ENCODE measurements at places on chromosomes 5 and 9.

GRCh38 chr9:135123773-135124134 lies 36.3 kb downstream of the OLFM1 start:
- no peak for DNase-seq

DNA sequence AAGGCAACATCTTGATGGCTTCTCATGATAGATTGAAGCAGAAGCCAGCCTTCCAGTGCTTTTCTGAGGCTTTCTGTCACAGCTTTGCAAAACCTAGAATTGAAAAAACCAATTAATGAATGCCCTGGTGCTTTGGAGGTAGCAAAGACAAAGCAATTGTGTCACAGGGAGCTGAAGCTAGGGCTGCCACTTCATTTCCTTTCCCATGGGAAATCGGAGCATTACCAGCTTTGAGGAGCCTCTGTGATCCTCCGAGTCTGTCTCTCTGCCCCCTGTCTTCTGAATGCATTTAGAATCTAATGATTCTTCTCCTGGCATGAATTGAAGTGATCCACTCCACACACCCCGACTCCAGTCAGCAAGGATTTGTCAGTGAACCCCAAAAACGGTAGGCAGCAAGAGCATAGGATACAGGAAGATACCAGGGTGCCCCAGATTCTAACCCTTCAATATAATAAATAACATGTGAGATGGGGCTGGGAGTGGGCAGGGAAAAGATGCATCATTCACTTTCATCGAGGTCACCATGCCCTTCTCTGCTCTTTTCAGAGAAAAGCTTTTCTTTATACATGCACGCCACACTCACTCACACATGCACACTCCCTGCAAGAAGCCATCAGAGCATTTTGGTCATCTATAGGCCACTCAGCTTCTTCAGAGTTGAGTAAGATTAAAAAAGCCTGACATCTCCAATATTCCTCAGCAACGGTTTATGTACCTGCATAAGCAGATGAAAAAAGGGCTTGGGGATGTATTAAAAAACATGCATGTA lies 247.7 kb upstream of the ZNF462 start:
- no peak for DNase-seq

DNA sequence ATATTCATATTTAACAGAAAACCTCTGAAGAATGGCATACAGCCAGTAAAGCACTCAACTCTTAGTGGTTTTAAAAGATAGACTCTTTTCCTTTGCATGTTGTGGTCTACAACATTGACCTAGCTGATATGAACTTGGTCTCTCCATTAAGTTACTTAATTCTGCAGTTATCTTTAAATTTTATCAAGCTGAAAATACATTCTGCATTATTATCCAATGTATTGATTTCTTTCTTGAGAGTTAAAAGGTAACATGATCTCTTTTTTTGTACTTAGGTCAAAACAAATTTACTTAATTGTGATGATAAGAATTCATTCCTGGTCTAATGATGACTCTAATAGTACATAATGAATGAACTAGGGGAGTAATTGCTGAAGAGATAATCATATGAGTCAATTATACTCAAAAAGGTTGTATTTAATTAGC lies 132.9 kb downstream of the STARD4 start:
- no peak for DNase-seq

- DNase-seq, result no peak
Measured at GRCh38 chr9:133750982-133751649, 13.0 kb upstream of the SARDH start.

DNA sequence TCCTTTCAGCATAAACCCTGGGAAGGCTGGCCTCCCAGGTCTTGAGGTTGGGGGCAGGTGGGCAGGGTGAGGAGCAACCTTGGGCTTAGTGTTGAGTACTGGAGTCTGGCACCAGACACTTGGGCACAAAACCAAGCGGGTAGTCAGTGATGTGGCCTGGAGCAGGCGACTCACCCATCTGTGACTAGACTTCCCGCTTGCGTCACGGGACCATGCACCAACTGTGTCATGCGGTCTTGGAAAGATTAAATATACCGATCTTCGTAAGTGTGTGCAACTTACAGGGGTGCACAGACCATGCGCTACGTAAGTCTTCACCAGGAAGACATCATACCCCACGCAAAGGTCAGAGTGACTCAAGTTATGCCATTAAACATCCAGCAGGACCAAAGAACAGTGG lies 304.4 kb upstream of the IRX4 start:
- DNase-seq, result no peak

DNA sequence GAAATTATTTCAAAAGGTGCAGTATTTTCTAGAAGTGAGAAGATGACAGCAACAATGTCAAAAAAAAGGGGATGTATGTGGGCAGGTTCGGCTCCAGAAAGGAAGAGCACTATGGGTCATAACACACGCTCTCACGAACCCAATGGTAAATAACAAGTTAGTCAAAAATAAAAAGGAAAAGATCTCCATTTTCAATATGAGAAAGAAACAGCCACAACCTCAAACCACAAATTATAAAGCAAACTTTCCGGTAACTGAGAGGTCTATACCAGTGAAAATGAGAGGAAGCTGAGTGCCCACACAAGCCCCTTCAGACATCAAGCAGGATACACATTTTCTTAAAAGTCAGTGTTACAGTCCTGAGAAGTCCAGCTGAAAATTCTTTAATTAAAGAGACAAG lies 398.5 kb upstream of the RPS23 start:
- DNase-seq, result no peak

DNA sequence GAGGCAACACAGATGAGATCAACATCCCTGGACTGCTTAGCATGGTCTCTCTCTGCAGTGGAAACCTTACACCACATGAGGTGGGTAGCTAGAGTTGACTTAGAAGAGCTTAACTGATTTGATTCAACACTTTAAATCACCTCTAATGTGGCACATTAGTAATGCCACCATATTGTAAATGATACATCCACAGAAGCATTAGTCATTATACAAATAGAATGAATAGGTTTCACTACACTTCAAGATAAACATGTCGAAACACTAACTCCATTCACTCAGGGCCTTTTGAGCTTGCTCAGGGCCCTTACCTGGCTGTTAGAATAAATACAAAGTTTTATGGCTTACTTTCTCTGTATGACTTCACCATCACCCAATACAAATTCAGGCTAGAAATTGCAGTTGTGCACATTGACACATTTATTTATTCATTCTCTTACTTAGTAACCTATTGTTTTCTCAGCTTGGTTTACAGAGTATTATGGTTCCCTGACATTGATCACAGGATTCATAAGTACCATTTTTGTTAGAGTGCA lies 9.3 kb upstream of the SMAD5 start:
- no peak for DNase-seq

- DNase-seq, result no peak
Measured at GRCh38 chr9:99222416-99223270, 561 bp downstream of the SEC61B start.

DNA sequence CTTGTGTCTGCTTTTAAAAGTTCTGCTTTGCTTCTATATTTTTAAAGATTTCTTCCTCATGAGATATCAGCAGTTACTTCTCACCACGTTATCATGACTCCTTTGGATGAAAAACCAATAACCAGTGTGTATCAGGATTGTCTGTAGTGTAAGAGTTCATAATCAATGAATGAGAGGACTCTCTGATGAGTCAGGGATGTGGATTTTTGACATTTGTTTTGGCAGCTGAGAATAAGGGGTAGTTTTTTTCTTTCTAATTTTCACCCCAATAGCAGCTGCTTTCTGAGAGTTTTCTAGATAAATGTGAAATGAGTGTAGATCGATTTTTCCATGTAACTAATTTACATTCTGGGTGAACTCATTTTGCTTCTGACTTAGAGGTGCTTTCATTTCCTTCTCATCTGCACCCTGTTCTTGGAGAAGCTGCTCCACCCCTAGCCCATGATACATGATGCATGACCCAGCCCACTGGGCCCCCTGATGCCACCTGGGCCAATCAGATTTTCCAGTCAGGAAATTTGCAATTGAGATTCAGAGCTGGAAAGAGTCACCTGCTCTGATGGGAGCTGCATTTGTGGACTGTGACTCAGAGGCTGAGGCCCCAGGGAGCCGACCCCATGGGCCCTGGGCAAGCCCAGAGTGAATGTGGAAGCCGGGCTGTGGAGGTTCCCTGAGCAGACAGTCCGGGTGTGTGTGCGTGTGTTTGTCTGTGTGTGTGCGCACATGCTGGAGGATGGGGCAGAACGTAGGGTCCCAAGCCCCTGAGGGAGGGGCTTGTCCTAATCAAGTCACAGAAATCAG lies 159.3 kb downstream of the RGS3 start:
- no peak for DNase-seq

DNA sequence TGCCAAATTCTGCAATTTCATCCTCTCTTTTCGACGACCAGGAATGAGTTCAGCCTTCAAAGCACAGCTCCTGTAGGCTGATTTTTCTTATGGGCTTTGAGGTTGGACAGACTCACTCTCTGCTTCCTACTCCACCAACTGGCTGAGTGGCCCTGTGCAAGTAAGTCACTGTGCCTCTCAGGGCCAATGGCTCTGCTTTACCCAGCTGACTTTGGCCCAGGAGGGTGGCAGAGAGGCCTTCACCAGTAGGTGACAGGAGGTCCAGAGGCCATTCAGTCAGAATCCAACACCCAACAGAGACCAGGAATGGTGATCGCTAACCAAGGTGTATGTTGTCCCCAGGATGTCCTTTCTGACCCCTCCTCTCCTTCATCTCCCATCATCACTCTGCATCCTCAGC lies 49.5 kb upstream of the ALDH1B1 start:
- no peak for DNase-seq

- peak; percentile 76 for DNase-seq
Measured at GRCh38 chr5:43065948-43066798, 26.1 kb upstream of the ANXA2R start.

DNA sequence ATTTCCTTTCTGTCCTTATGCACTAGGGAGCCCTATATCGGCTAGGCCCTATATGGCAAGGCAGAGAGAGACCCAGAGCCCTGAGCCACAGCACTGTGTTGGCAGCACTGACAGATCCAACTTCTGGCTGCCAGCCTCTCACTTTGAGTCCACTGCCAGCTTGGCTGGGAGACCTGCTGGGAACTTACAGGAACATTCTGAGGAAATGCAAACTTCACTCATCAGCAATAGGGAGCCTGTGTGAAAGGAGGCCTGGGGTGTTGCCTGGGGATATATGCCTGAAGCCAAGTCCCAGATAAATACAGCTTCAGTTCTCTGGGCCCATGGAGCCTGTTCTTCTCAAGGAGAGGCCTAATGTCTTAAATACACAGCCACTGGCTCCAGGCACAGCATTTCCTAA lies 78.0 kb downstream of the ADRB2 start:
- no peak for DNase-seq

GRCh38 chr5:145407300-145408047 lies 427.7 kb downstream of the PRELID2 start:
- no peak for DNase-seq

DNA sequence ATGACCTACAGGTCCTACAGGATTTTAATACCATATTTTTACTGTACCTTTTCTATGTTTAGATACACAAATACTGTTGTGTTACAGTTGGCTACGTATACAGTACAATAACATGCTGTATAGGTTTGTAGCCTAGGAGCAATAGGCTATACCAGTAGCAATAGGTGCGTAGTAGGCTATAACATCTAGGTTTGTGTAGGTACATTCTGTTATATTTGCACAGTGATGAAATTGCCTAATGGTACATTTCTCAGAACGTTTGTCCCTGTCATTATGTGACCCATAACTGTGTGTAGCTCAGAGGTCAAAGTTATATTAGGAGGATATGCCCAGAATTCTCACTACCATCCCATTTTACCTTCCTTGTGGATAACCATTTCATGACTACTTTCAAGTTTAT lies 59.7 kb downstream of the NIPBL start:
- DNase-seq, result no peak

DNA sequence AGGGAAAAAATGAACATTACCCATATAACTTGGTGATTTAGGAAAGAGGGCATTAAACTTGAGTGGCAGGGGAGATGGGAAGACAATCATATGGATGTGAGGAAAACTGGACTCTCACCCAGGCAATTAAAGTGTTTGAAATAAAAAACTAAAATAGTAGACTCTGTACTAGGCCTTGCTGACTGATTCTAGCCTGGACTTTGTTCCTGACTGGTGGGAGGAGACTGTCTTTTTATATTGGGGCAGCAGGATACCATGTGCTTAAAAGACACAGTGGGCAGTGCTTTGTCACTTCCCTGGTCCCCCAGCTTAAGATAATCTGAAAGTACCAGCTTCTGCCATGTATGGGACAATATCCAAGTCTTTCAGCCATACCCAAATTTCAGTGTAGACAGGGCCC lies 107.0 kb downstream of the ACTL7B start:
- DNase-seq, result no peak

DNA sequence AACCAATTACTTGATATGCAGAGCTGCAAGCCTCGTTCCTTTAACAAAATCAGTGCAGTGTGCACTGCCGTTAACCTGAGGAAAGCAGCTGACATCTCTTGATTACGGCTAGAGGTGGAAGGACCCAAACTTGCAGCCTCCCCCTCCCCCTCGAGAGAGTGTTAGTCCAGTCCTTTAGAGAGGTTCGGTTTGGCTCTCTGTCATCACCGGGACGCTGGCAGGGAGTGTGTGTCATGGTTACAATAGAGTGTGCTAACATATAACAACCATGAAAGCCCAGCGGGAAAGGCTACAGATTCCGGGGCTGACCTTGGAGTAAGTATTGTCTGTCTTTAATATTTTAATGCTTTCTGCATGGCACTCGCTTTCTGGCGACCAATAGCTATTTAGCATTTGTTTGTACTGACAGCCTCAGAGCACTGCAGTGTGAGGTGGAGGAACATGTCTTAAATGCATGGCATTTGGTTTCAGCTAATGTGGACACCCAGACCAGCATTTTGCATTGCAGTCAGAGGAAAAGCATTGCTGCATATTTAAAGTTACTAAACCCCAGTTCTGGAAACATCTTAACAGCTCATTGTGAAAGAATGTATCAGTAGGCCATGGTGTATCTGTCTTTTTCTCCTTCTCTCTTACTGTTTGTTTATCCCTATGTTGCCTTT lies 237.5 kb downstream of the CD180 start:
- DNase-seq, result no peak

- no peak for DNase-seq
Measured at GRCh38 chr9:112378328-112379176, 1.4 kb upstream of the HSDL2 start.

DNA sequence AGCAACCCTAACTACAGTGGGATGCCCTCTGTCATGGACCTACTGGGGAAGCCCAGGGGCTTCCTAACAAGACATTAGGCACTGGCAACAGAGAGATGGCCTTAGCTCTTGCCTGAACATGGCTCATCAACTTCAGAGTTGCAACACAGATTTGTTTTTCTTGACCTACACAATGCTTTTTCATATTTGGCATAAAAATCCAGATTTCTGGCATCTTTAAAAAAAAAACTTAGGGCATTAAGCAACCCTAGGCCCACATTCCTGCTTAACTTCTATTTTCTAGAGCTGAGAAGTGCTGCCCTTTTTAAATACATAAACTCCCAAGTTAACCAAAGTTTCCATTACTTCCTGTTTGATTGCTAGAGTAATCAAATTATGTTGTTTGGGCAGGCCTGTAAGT lies 8.0 kb downstream of the GRIA1 start:
- no peak for DNase-seq

DNA sequence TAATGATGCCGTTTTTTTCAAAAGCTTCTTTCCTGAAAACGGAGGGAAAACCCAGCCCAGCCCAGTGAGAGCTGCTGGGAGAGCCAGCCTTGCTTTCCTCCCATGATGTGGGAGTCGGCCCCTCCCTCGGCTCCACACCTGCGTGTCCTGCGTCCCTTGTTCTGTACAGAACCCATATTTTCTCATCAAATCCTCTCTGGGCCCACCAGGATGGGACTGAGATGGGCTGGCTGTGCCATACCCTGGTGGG lies 8.9 kb downstream of the FLT4 start:
- no peak for DNase-seq

GRCh38 chr9:92046676-92047075 lies 68.5 kb downstream of the SPTLC1 start:
- no peak for DNase-seq

GRCh38 chr5:115440782-115441451 lies 103.7 kb downstream of the FEM1C start:
- DNase-seq, result no peak
